ENCODE measurements at places on chromosomes 11 and 22.

GRCh38 chr11:2847561-2847960 lies 38.0 kb downstream of the CDKN1C start:
- DNase-seq: no peak

DNA sequence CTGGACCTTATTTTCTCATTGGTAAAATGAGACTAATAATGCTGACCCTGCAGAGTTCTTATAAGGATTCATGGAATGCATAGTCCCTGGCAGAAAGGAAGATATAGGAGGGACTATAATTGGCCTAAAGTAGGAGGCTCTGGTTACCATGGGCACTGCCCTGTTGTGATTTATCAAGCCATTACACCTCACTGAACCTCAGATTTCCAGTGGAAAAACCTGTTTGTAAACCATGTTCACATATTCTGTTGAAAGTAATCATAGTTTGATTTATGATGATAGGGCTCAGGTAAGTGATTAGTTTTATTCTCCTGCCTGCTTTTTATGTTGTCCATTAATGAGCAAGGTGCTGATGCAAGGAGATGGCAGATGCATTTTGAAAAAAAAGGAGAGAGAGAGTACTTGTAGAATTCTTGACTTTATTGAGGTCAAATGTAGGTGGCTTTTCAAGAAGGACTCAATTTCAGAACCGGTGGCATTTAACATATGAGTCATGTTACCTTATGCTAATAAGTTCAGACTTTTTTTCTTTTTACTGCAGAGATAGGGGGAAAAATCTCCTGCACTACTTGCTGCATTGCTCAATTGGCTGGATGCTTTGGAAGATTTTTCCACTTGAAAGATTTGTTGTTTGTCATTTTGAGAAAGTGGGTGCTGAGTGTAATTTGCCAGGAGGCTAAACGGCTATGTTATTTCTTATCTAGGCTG lies 14.6 kb downstream of the NF2 start:
- DNase-seq: no peak

DNA sequence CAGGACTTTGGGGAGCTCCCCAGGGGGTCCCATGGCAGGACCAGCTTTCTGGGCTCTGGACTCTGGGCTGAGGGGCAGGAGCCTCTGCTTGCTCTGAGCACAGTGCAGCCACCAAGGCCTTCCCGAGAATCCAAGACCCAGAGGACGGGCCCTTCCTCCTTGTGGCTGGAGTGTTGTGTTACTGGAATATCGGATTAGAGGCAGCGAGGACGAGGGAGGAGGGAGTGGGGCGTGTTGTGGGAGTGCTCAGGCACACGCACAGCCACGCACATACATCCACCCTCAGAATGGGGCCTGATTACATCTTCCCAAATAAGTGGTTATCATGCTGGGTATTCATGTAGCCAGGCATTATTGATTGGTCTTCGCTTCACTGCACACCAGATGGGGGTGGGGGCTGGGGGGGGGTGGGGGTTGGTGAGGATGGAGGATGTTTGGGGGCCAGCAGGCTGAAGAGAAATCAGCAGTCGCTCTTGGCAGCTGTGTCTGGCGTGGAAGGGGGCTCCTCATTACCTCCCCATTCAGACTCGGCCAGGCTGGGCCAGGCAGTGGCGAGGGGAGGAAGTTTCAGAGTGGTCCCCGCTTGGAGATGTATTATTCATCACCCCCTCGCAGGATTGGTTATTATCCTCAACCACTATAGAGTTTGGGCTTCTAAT lies 120.9 kb downstream of the ST3GAL4 start:
- DNase-seq: no peak

DNA sequence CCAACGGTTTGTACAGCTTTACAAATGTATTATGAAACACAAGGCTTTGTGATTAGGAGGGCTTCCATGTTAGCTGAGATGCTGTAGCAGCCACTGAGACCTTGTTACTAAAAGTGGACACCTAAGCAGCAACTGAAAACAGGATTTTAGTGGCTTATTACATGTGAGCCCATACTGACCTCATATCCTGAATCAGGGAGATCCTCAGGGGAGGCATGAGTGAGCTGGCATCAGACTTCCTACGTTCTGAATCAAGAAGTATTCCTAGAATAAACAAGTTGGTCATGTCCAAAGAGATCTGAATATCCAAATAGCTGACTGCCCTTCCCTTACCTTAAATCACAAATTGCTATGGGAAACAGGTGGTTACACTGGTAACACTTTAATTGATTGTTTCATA lies 59.1 kb upstream of the SCUBE2 start:
- DNase-seq: no peak

DNA sequence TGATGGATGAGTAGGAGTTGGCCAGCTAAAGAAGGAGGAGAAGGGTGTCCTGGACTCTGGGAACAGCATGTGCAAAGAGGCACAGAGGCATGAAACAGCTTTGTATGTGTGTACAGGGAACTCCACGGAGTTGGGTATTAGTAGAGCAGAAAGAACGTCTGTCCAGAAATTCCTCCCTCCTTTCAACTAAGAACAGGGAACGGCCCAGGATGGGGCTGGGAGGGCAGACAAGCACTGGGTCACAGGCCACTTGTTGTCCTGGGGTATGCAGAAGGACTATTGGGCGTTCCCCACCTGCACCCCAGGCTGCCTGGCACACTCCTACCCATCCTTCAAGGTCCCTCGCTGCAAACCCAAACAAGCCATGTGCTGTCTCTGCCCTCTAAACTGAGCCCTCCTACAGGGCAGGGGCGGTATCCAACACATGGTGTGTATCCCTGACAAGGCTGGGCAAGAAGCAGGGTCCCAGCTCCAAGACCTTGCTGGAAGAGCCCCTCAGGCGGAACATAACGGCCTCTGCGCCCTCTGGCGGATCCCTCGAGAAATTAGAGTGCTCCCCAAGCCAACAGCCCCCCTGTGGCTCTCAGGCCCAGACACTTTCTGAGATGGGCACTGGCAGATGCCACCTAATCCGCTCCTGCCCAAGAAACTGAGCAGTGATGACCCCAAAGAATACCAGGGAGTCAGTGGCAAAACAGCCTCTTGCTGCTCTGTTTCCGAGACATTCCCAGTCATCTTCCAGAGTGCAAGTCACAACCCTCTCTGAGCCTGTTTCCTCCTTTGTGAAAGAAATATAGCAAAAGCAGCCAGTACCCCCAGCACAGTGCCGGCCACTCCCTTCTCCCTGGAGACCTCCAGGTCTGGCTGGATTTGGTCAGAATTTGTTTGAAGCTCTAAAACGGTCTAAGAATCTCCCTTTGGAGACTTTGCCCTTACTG lies 1.6 kb upstream of the ELFN2 start:
- no peak for DNase-seq

- no peak for DNase-seq
These were observed 717.9 kb upstream of the LUZP2 start for GRCh38 chr11:23778971-23779370.

DNA sequence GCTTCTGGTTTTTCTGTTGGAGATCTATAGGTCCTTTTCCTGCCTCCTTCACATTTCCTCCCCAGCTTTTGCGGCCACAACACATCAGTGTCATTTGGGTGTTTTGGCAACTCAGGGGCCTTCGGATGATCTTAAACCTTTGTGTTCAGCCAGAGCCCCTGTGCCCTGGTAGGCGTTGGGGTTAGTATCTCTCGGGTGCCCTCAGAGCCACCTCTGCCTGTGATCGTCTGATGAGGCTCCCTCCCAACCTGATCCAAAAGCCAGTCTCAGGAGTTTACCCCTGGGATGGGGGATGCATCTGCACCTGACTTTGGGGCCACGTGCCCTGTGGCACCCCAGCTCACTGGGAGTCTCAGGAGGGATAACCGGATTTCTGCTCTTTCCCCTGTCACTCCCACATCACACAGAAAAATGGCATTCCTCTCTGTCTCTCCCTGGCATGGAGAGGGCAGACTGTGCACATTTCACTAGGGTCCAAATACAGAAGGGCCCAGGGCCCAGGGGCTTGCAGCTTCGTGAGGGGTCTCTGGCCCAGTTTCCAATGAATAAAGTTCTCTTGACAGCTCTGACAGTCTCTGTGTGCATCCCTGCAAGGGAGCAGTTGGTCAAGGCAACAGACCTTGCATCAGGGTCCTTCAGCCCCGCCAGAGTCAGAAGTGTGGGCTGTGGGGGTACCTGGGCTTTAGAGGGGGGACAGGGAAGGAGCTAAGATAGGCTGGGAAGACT lies 2.6 kb downstream of the RNF26 start:
- no peak for DNase-seq

GRCh38 chr11:7511401-7511800 lies 2.4 kb upstream of the PPFIBP2 start:
- peak; percentile 77 for DNase-seq

DNA sequence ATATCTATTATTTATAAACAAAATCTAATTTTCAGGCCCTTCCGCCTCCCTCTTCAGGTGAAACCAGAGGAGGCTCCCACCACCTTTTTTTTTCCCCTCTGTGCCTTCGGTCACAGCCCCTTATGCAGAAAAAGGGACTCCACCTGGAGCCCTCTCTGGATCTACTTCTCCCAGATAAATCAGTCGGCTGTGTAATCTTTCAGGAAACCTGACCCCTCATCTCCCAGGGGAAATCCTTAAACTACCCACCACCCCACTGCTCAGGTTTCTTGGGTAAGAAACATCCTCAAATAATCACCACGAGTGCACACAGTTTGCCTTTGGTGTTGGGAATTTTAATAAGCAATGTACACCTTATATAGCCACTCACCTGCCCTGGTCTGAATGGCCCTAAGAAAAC lies 104.2 kb downstream of the NAV2 start:
- DNase-seq: no peak

DNA sequence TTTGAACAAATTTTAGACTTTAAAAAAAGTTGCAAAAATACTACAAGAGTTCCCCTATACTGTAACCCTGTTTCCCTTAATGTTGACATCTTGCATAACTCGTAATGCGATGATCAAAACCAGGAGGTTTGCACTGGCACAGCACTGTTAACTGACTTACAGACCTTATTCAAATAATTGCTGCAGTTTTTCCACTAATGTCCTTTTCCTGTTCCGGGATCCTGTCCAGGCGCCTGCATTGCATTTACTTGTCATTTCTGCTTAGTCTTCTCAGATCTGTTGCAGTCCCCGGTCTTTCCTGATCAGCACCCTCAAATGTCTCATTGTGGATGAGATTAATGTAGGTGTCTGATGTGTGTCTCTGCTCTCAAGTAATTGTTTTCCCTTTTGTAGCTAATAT lies 32.0 kb downstream of the APLP2 start:
- DNase-seq: no peak

DNA sequence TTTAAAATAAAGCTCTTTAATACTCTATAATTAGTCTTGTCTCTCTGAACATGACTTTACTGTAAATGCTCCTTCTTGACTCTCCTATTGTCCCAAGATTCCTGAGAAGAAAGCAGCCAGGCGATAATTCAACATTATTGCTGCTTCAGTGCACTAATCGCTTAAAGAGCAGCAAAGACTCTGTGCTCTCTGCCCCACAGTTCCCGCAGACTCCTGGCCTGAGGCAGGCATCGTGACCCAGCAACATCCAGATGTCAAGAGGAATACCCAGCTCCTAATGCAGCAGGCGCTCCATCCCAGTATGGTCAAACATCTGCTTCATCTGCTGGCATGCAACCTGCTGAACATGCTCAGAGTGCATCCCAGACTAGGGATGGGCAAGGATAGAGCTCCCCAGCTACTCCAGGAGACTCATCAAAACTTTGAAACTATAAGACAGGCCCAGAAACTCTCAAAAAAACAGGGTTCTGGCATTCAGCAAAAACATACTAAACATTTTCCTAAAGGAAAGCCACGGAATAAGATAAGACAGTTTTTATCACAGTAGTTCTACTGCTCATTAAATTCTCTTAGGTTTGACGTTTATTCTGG lies 270.0 kb downstream of the SOX6 start:
- DNase-seq: no peak

DNA sequence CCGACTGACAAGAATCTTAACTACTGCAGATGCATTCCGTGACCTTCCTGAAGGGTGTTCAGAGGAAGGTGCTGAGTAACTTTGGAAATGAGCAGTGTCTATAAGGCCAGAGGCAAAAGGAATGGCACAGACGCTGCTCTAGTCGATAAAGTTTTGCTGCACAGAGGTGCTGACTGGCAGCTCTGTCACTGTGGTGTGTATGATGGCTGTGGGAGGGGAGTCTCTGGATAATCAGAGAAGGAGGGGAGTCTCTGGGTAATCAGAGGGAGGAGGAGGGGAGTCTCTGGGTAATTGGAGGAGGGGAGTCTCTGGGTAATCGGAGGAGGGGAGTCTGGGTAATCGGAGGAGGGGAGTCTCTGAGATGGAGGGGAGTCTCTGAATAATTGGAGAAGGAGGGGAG lies 18.4 kb downstream of the PTDSS2 start:
- DNase-seq: no peak

DNA sequence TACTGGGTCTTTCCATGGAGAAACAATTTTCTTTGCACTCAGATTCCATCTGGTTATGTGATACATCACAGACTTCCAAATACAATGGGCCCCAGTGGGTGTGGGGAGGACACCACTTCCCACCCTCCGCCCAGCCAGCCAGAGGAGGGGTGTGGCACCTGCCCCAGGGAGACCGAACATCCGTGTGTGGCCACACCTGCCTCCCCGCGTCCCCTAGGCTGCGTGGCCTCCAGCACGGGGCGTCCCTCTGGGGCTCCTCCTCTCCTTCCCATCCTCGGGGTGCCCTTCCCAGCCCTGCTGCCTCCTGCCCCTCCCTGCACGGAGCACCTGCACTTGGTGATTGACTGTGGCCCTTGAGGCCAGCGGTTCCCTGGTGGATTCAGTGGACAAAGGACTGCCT lies 49.1 kb downstream of the CERK start:
- no peak for DNase-seq

DNA sequence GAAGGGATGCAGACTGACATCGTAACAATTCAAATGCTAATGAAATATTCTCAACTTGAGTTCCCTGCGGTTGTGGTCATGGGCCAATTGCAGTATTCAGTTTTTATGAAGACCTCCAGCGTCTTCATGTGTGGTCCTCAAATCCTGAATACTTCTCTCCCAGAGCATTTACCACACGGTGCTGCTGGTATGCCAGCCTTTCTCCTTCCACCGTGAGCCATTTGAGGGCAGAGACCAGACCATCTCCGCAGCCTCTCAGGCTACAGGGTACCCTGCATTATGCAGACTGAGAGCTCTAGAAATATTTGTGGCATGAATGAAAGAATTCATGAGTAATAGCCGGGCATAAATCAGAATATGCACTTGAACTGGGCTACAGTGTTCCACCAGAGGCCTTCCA lies 289.7 kb downstream of the ST3GAL4 start:
- no peak for DNase-seq

All from C1 segment of cervical spinal cord (tissue), 14 donors.